DMS79 (cell line): ENCODE measurements at places on chromosomes 2 and 18.

- DNase-seq: no peak
Observed at GRCh38 chr2:24334245-24334633, 26.1 kb downstream of the ITSN2 start.

DNA sequence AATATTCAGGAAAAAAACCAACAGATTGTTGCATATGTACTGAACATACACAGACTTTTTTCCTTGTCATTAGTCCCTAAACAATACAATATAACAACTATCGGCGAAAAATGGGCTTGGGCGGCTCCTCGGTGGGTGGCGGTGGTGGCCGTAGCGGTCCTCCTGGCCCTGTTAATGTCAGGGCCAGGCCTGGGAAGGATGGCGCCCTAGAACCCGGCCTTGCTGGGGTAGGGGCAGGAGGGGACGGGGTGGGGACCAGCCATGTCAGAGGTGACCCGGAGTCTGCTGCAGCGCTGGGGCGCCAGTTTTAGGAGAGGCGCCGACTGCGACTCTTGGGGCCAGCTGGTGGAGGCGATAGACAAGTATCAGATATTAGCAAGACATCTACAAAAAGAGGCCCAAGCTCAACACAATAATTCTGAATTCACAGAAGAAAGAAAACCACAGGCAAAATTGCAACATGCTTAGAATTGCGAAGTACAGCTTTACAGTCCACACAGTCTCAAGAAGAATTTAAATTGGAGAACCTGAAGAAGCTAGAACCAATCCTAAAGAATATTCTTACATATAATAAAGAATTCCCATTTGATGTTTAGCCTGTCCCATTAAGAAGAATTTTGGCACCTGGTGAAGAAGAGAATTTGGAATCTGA lies 36.5 kb downstream of the ROCK2 start:
- DNase-seq: no peak

- no peak for DNase-seq
Observed at GRCh38 chr2:120677696-120678247, 57.9 kb upstream of the GLI2 start.

DNA sequence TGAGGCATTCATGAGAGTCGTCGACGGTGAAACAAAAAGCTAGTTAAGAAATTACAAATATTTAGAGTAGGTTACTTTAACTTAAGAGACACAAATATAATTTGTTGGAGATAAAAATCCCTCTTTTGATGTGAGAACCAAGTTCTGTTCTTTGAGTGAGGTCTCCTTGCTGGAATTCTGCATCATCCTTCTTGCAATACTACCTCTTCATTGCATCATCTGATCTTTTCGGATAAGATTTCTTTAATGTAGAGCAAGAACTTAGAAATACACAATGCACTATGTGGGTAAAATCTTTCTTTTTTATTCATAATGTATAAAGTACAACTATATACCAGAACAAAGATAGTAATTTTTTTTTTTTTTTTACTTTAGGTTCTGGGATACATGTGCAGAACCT lies 118.4 kb downstream of the ARL4C start:
- no peak for DNase-seq

DNA sequence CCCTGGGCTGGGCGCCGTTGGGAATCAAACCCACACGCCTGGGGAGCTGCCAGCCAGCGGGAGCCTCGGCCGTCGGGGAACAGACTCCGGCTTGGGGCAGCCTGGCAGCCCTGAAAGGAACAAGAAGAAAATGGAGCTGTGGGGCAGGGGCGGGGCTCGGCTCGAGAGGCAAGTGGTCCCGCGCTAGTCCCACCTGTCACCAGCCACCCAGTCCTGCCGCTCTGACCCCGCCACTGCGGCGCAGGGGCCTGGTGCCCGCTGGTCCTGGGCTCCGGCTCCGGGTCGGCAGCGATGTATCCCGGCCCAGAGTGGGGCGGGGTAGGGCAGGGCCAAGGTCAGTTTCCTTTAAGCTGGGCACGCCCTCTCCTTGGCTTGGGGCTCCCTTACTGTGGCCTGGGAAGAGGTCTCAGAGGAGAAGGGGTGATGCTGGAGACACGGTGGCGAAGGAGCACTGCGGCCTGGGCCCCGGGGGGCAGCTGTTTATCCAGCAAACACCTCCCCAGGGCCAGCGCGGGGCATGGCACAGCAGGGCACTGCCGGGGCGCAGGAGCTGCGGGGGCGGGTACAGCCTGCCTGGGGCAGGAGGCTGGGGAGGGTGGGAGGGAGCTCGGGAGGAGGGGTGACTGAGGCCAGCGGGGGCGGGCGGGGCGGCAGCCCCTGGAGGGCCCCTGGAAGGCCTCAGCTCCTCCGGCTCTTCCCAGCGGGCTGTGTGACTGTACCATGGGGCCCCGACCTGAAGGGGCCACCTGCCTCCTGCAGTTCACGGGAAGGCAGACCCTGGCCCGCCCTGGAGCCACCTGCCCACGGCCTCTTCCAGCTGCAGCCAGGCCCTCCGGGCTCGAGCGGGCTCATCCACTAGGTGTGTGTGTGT lies 15.6 kb downstream of the ODC1 start:
- no peak for DNase-seq

DNA sequence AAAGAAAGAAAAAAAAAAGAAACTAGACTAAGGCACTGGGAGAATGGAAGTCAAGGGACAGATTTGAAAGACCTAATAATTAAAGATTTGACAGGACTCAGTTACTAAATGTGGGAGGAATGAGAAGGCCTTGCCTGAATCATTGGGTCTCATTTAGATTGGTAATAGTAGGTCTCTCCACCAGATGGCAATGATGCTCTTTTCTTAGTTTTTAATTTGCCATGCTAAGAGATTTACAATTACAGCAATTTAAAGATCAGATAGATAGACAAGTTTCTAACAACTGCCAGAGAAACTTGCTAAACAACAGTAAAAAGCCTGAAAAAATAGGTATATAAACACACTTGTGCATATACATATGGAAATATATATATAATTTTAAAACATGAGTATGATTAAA lies 153.0 kb downstream of the TMEM247 start:
- no peak for DNase-seq

GRCh38 chr2:31828891-31829290 lies 181.9 kb downstream of the MEMO1 start:
- DNase-seq: no peak

GRCh38 chr18:73168236-73168635 lies 300.4 kb upstream of the NETO1 start:
- DNase-seq: no peak

- no peak for DNase-seq
Observed at GRCh38 chr2:14292964-14293363, 339.6 kb upstream of the LRATD1 start.

DNA sequence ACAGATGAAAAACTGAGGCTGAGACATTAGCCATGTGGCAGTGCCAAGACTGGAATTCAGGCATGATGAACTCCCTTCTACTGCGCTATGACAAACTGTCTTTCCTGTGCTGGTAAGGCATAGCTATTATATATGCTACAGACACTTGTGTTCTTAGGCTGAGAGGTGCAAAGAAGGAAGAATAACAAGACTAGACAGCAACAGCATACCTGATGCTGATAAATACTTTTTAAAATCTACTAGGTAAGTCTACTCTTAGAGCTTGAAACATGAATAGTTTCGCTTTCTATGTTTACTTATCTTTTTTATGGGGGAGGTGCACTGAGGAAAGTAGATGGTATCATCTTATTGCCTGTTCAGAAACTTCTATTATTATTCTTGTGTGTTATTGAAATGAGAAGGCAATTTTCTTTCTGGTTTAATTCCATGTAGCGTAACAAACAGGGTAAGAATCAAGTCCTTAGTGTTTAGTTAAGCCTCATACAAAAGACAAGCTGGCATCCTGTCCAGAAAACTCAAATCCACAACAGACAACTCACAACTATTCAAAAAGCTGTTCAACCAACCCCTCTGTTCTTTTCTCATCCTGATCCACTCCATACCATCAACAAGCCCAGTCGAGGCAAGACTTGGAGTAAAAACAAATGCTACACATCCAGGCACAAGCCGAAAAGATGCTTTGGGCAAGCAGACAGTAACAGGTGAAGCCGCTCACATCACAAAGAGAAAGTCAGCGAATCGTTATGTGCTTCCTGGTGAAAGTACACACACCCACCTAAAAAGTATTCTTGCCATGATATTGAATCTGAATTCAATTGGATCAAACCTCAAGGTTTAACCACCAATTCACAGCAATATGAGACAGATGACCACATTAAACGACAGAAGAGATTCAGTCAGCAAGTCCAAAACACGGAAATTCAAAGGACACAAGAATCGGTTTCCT lies 1.5 kb downstream of the TTC32 start:
- no peak for DNase-seq

DNA sequence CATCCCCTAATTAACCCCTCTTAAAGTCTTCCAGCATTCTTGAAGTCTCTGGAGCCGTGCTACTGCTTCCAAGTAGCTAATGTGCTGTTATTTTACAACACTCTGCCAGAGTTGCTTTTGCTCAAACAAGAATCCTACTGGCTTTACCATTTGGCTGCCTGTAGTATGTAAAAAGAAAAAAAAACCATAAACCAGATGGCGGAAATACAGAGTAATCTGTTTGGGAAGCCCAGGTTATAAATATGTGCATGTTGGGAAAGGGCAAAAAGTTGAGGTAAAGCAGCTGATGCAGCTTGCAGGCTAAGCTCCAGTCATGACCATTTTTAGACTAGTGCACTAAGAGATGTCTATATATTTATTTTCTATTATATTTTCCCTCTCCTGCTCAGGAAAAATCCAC lies 313.2 kb upstream of the ETAA1 start:
- no peak for DNase-seq

DNA sequence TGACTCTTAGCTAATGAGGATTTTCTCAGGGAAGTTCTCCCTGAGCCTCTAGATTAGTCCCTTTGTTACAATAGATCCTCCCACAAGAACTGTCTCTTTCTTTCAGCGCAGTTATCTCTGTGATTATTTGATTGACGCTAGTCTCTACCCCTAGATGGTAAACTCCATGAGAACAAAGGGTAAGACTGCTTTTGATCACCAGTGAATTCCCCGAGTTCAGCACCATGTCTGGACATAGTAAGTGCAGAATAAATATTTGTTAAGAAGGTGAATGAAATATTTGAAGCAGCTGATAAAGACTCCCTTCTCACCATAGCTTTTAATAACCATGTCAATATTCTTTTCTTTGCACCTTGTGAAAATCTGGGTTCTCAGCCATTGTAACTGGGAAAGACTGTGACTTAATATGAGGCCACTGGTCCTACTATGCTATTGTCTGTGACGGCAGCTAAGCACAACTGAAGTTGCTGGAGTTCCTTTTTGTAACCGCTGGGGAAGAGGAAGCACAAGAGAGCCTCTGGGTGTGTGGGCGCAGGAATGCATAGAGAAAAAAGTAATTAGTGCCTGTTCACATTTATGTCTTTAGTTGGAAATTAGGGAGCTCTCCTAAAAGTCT lies 214.7 kb downstream of the TGIF1 start:
- no peak for DNase-seq

DNA sequence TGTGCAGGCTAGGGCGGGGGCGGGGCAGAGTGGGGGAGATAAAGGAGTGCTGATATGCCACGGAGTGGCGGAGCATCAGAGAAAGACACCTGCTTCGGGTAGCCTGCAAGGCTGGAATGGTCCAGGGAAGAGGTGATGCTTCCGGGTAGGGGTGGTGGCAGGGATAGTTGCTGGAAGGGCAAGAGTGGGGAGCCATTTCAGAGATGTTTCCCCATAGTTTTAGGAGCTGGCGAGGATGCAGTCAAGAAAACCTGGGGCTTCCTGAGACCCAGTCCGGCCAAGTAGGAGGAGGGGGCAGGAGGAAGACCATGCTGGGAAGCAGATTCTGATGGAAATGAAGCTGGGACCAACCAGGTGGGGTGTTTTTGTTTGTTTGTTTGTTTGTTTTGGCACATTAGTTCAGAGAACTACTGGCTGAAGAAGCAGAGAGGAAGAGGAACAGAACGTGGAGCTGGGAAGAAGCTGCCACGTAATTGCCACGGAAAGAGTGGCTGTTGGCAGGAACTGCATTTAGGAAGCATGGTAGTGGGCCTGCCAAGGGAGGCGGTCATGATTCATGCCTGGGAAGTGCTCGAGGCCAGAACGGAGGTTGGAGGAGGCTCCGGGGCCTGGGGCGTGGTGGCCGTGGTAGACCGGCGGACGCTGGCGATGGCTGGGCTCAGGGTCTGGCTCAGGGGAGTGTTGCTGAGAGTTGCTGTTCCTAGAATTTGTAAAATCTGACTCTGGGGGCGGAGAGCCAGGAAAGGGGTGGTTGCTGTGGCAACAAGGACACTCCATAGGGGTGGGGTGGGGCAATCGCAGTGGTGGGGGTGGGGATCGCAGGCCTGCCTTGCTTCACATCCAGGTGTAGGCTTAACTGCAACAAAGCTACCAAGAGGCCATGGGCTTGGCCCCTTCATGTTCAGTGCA lies 8.6 kb upstream of the INPP5D start:
- DNase-seq: no peak

GRCh38 chr2:174148833-174149232 lies 99.5 kb downstream of the OLA1 start:
- DNase-seq: no peak

GRCh38 chr18:32049393-32050171 lies 31.0 kb downstream of the RNF125 start:
- DNase-seq: no peak

- DNase-seq: no peak
Observed at GRCh38 chr2:227724394-227725039, at the start of gene SCYGR6. Gene SCYGR6, minus strand, starts transcription at chr2:227724757. Its CDS starts 0 bp downstream, at chr2:227724757.
